D341Med (cell line): ENCODE measurements at places on chromosomes 3 and 15.

- peak; percentile 48 for DNase-seq
Measured at GRCh38 chr15:70121624-70122302, 24.0 kb upstream of the TLE3 start.

DNA sequence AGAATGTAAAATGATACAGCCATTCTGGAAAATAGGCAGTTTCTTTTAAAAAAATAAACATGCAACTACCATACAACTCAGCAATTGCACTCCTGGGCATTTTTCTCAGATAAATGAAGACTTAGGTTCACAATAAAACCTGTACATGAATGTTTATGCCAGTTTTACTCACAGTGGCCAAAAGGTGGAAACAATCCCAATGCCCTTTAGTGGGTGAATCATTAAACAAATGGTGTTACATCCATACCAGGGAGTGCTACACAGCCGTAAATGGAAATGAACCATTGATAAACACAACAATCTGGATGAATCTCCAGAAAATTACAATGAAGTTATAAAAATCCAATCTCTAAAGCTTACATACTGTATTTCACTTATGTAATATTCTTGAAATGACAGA, 140.3 kb downstream of the ADAMTSL3 start:
- DNase-seq = no peak

DNA sequence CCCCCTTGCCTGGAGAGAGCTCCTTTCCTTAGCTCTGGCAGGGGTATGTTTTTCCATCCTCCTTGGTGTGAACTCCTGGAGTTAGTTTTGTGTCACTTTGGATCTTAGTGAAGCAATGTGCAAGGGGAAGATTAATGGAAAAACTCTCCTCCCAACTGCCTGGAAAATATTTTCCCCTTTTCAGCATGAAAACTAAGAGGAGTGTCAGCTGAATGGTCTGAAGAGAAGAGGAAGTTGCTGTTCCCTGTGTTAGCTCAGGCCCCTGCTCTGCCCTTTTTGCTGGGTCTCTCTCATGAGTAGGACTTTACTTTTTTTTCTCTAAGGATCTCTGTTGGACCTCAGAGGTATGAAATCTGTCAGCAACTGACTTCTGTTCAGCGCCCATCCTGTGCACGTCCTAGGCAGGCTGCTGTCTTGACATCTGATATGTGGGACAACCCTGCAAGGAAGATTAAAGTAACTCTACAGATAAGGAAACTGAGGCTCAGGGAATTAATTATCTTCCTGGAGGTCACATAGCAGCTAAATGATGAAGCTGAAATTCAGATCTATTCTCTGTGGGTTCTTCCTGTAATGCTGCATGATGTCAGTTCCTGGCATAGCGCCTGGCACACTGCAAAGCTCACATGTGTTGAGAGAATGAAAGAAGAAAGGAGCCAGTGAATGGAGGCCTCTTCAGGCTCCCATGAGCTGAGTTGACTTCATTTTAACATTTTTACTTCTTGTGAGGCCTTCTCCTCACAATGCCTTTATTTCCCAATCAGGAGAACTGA, 109.7 kb upstream of the GALNT15 start:
- no peak for DNase-seq

GRCh38 chr15:98807262-98807661, 158.9 kb downstream of the IGF1R start:
- DNase-seq = no peak

- no peak for DNase-seq
Measured at GRCh38 chr15:41207687-41208448, 22.7 kb downstream of the EXD1 start.
